WERI-Rb-1 (cell line): ENCODE measurements at places on chromosomes 13 and 19.

- no peak for DNase-seq
Observed at GRCh38 chr13:60164234-60164889, 634 bp upstream of the DIAPH3 start.

- no peak for DNase-seq
Observed at GRCh38 chr13:59801107-59801880, 362.4 kb downstream of the DIAPH3 start.

GRCh38 chr19:10510301-10510802 lies 6.9 kb downstream of the S1PR5 start:
- DNase-seq: peak; percentile 69

DNA sequence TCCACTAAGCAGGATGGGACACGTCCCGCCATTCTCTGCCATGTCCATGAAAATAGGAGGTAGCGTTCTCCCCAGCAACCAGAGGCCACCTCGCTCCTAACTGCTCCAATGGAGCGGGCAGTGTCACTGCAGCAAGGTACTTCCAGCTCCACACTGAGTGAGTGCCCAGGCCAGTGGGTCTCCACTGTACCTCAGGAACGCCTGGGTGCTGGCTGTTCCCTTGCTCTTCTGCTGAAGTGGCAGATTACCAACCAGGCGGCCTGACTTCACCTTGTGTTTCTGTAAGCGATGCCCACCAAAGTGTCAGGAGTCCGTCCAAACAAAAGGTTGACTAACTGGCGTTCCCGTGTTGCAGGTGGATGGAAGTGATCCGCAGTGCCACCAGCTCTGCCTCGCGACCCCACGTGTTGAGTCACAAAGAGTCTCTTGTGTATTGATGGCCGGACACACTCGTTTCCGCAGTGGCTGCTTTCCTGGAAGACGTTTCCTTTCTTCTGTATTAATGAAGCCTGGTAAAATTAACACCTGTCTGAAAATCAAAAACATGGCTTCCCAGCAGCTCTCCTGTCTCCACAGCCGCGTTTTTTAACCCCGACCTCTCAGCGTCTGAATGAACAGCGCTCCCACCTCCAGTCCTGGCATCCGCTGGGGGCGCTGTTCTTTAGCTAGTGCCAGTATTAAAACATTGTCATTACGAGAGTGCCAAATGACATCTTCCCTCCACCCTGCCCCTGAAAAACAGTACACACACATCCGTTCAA lies 128.8 kb downstream of the STK24 start:
- DNase-seq: peak; percentile 86

DNA sequence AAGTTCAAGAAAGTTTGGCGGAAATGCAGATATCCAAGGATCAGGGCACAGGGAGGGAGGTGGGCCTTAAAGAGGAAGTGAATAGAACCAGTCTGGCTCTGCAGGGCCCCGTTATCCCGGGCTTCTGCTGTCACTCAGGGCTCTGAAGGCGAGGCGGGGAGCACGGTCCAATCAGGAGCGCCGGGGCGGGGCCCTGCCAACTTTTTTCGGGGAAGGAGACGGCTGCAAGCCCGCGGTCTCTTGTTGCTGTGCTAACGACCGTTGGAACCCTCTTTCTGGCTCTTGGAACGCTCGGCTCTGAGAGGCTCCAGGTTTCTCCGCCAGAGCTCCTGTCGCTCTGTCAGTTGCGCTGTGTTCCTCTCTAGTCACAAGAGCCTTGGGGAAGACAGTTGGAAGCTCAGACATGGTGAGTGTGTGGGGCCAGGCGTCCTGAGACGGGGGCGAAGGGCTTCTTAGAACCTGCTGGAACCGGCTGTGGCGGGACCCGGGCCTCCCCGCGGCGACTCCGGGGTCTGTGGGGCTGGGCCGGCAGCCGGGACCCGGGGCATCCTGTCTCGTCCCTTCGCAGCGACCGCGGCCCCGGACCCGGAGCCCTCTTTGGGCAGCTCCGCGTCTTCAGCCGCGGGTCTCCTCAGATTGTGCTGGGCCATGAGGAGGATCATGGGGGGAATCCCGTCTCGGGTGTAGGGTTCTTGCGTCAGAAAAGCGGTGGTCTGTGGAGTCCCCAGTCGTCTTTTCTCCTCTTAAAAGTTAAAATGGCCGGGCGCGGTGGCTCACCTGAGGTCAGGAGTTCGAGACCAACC lies 27.7 kb downstream of the ZNF844 start:
- DNase-seq: no peak

GRCh38 chr19:2140138-2140569 lies 11.2 kb downstream of the AP3D1 start:
- no peak for DNase-seq

GRCh38 chr13:74554569-74555275 lies 420.5 kb upstream of the KLF12 start:
- DNase-seq: no peak

DNA sequence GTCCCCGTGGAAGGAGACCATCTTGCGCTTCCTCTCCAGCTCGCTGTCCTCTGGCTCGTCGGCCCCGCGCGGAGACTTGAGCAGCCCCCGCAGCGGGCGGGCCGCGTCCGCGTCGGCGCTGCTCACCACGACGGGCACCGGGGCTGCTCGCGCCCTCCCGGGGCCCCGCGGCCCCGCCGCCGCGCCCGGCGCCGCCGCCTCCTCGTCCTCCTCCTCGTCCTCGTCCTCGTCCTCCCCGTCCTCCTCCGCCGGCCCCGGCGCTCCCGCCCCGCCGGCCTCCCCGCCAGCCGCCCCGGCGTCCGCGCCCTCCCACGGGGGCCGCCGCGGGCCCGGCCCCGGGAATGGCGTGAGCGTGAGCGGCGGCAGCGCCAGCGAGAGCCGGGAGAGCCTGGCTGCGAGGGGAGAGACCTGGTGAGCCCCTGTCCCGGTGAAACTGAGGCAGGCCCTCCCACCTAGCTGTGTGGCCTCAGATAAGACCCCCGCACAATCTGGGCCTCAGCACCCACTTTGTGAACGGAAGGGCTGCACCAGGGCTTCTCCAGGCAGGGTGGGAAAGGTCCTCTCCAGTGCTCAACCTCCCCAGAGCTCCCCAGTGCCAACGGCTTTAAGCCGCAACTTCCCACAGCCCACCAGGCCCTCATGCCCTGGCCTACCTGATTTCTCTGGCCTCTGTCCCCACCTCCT lies 17.8 kb downstream of the LMTK3 start:
- DNase-seq: no peak

DNA sequence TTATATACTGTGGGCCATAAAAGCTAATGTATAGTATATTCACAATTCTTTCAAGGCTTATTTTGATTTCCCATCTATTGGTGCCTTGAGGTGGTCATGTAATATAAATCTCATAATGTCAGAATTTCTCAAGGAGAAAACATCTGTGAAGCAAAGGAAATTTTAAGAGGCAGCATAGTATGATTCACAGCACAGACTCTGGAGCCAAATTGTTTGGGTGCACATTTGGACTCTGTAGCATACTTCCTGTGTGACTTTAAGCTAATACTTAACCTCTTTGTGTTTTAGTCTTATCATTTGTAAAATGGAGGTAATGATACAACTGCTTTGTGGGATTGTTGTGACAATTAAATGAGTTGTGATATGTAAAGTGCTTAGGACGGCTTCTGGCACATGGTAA lies 67.6 kb downstream of the PIBF1 start:
- no peak for DNase-seq
